CMK (cell line): ENCODE measurements at places on chromosomes 7 and 10.

DNA sequence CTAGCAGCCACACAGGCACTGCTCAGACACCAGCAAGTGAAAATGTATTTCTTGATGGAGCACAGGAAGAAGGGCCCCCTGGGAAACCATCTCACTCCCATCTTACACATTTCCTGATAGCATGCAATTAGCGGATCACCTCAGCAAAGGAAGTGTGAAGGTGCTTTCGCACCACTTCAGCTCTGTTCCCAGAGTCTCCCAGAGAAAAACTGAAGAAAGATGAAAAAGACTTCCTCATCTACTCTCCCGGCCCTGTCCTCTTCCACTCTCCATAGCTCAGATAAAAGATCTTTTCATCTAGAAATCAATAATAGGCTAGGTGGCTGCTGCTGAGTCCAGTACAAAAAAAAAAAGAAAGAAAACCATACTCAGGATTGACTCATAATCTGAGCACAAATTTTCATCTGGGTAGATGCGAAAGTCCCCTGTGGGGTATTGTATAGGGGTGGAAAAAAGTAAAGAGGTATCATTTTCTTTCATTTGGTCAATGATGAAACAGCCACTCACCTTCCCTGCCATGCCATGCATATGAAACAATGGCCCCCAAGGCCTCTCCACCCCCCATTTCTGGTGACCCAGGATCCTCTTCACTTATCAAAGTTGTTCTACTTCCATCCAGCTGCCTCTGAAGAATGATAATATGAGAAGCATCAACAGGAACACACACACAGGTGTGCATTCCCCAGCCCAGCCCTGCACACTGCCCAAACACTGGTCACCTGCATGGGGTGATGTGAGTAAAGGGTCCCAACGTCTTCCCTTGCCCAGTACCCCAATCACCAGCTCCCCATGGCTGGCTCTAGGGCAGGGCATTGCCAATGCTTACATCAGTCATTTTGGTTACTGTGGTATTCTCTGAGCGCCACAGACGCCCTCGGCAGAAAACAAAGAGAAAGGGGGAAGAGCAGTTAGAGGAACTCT lies 48.8 kb upstream of the DGKI start:
- no peak for DNase-seq

GRCh38 chr7:148457310-148457921 lies 133.2 kb upstream of the C7orf33 start:
- no peak for DNase-seq

- no peak for DNase-seq
Observed at GRCh38 chr10:101061624-101062231, at the start of gene KAZALD1. Gene KAZALD1 (plus strand): TSS chr10:101061989. CDS start chr10:101062593, 604 bp downstream.

- no peak for DNase-seq
Observed at GRCh38 chr10:76553263-76554032, 1084.2 kb downstream of the KCNMA1 start.

DNA sequence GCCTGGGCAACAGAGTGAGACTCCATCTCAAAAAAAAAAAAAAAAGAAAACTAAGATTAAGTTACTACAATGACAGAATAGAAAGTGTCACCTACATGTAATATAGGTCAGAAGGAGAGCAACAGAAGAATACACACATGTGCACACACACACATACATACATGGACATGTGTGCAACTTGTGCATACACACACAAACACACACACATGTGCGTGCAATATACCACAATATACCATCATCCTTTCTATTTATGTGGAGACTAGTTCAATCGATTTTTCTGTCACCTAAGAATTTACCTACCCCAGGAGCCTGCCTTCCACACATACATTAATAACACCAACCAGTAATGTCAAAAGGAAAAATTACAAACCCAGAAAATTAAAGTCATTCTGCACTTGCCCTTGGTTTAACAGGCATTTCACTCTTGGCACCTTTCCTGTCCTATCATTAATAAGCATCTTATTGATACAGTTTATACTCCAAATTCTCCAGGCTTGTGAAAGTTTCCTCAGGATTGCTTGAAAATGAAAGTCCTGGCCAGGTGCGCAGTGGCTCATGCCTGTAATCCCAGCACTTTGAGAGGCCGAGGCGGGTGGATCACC lies 2.5 kb downstream of the PNLIPRP1 start:
- no peak for DNase-seq

DNA sequence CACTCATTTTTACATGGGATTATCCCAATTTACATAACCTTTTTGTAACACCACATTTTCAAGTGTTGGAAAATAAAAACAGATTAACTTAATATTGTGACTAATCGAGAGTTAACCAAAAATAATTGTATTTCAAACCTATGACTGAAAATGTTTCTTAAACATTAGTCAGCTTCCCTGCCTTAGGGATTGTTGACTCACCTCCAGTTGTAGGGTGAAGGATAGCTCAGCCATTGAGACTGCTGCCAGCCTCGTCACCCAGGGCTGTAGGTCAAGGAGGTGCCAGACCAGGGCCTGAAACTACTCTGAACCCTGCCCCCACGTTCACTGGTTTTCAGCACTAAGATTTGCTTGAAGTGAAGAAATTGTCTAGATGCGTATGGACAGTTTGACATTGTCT lies 351.2 kb downstream of the GFRA1 start:
- DNase-seq = no peak

GRCh38 chr10:128009372-128010126 lies 102.6 kb downstream of the PTPRE start:
- no peak for DNase-seq

DNA sequence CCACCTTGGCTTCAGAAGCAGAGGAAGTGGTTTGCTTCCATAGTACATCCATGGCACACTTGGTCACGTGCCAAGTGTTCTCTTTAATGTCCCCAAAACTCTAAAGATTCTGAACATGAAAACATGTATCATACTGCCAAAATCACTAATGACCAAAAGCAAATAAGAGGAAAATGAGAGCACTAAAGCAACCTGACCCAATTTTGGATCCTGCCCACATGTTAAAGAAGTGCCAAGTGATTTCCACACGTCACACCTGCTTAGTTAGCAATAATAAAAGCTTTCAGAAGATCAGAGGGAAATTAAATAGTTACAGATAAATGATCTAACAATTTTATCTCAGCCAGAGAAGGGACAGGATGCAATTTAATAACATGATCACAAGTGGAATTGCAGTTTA lies 1170.0 kb downstream of the XPNPEP1 start:
- DNase-seq = no peak

DNA sequence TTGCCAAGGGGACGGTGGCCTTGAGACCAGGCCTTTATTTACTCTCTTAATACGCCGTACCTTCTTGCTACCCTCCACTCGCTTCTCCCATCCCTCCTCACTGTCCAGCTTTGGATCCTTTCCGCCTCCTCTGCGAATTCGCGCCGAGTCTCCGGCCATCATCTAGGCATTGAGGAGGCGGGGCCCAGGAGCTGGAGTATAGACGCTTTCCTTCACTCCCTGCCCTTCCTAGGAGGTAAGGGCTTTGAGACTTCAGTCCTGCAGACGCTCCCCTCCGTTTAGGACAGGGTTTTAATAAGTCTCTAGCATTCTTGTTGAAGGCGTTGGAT lies 538 bp downstream of the TFAM start:
- DNase-seq = peak; percentile 14

- DNase-seq = no peak
Observed at GRCh38 chr10:83677795-83678194, 461.5 kb upstream of the GHITM start.

DNA sequence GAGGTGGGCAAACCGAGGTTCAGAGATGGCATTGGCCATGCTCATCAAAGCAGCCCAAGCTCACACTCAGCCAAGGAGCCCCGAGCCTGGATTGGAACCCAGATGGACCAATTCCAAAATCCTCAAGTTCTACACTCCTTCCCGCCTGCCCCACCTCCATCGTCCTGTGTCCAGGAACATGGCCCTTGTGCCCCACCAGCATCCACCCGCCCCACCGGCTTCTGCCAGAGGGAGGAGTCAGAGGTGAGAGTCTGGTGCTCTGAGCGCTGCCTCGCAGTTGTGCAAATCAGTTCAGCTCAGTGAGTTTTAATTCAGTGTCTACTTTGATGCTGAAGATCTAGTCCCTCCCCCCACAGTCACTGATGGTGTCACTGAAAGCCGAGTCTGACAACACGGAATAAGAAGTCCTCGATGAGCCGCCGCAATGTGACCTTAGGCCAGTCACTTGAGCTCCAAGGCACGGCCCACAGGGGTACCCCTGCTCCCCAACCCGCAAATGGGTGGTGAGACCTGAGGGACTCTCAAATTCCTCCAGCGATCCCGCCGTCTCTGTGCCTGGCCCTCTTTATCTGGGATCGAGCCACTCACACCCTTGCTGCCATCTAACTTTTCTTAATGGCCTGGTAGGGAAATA lies 26.3 kb downstream of the PRKAG2 start:
- no peak for DNase-seq

DNA sequence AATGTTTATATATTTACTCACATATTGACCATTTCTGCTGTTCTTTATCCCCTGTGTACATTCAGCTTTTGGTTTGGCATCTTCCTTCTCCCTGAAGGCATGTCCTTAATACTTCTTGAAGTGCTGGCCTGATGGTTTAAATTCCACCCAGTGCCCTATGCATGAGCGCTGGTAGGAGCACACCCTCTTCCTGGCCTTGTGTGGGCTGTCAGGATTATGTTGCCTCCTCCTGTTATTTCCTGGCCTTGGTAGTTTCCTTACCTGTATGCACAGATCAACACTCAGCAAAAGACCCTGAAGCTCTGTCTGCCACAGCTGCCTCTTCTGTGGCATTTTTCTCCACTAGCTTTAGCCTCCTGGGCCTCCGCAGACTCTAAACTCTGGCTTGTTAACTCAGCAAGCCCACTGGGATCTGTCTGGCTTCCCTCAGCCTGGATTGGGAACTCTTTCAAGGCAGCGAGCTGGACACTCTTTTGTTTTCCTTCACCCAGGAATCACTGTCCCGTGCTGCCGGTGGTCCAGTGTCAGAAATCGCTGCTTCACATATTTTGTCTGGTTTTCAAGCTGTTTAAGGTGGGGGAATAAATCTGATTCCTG lies 595.2 kb downstream of the SDK1 start:
- DNase-seq = no peak

- DNase-seq = no peak
Observed at GRCh38 chr10:119337796-119338432, 130.5 kb downstream of the GRK5 start.

DNA sequence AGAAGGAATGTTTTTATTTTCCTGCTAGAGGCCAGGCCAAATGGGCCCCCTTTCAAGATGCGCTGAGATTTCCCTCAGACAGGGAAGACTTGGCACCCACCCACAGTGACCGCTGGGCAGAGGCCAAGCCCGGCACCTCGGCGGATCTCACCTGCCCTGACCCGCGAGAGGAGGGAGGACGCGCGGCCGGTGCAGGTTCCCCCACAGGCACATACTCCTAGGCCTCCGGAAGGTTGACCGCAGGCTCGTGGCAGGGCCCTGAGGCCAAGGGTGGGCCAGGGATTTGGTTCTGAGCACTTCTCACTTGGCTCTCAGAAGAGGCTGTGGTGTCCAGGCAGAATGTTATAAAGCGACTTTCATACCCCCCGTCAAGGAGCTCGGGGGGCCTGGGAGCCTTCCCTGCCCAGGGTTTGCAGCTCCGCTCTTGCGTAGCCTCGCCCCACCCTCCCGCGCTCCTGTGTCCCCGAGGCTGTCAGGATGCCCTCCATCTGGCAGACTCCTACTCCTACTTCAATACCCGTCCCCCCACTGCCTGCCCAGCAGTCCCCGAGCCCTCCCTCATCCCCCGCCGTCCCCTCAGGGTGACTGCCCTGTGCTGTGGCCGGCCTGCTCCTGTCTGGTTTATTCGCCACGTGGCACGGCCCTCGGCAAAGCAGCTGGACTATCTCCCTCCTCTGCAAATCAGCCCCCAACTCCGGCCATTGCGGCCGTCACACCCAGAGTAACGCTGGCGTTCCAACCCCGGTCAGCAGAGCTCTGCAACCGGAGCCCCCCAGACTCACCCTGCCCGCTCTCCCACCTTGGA lies 50.6 kb upstream of the PDGFA start:
- DNase-seq = no peak

GRCh38 chr7:149714910-149715471 lies 58.4 kb downstream of the ZNF467 start:
- DNase-seq = no peak

- no peak for DNase-seq
Observed at GRCh38 chr10:45279682-45280081, 35.7 kb downstream of the OR13A1 start.

DNA sequence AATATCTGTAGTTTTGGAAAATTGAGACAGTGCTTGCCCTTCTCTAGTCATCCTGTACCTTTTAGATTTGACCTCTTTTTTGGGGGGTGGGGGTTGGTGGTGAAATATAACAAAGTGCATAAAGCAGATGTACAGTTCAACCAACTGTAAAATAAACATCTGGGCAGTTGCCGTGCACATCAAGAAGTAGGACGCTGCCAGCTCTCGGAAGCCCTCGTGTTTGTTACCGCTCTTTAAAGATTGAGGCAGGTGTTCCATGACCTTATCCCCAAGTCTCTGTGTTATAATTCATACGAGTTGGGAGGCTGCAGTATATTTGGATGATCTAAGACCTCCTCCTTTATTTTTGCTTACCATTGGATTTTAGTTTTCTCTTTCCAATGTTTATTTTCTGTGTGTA lies 55.1 kb downstream of the SDK1 start:
- no peak for DNase-seq

- no peak for DNase-seq
Observed at GRCh38 chr7:18553605-18554003, 58.1 kb downstream of the HDAC9 start.

- peak; percentile 24 for DNase-seq
Observed at GRCh38 chr7:129169171-129169671, 19.2 kb upstream of the SMO start.

DNA sequence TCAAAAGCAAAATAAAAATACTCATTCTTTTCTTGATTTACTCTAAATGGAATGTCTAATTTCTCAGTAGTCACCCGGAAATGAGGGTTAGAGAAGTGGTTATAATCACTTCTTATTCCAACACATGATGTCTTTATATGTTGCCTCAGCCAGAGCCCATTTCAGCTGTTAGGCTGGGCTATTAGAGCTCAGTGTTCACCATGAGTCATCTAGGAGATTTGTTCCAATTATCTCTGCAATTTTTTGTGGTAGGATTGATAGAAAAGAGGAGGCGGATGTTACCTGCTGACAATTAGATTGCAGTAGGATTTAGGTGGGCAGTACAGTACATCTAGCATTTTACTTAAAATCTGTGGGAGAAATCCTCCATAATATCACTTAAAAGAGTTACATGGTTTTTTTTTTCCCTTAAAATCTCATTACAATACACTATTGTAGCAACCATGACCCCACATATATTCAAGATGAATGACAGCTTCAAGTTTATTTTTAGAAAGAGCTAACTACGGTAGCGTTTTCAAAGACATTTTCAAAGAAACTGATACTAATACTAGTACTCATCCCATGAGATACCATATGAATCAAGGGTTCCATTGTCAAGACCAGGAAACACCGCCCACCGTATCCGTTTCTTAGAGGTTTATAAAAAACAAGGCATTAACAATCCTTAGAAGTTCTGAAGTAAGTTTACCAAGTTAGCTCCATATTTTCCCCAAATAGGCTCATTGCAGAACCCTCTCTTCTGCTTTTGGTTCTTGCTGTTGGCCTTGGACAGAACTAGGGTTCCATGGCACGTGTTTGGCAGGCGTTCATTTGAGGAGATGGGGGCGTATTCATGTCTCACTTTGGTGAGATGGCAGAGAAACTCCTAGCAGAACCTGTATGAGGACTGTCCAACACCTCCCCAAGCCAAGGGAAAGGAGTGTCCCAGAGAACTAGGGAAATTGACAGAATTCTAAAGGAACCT lies 10.4 kb downstream of the CPA2 start:
- no peak for DNase-seq
